ENCODE measurements at places on chromosomes 2 and 18. TPM values are rescaled to one million over a fixed set of nuclear protein-coding genes. Genes with fewer than 3 reads are reported as not detected.

The GCA gene
- total RNA-seq: 27.1 TPM

The PRKAG3 gene
- total RNA-seq: not detected

The PUM2 gene
- total RNA-seq: 74.1 TPM

The MOGAT1 gene
- not detected for total RNA-seq

GRCh38 chr2:241970716-241971115, 101.2 kb downstream of the RTP5 start:
- no peak for DNase-seq

DNA sequence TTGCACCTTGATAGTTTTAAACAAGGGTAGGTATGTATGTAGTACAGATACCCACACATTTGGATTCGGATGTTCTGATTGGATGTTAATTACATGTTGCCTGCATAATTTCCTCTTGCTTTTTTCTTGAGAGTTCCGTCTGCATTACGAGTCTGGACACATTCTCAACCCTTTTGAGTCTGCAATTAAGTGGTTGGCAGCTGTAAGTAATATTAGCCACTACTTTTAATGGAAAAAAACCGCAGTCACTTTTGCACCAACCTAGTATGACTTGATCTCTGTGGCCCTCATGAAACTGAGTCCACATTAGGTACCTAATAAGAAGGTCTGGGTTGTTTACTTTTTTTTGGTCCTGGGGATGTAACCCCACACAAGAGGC, 217.3 kb downstream of the VAPA start:
- no peak for DNase-seq

DNA sequence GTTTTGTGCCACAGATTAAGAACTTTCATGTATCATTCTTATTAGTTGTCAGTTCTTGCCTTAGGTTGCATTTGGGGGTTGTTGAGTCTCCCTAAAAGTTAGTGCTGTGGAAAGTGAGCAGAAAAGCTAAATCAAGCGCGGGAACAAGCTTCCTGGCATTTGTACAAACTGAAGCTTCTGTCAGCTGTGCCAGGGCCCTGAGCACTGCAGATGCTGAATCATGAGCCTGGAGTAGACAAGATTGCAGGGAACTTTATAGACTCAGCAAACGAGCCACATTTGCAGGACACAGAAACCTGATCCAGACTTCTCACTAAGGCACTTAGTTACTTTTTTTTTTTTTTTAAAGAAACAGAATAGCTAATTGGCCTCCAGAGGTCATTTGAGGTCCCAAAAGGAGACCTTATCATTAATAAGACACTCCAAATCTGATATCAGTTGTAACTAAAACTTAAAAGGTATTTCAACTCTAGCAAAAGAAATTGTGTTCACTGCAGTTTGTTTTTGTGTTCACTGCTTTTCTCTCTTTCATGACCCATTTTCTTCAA, 88.7 kb downstream of the ADAM23 start:
- DNase-seq: no peak

DNA sequence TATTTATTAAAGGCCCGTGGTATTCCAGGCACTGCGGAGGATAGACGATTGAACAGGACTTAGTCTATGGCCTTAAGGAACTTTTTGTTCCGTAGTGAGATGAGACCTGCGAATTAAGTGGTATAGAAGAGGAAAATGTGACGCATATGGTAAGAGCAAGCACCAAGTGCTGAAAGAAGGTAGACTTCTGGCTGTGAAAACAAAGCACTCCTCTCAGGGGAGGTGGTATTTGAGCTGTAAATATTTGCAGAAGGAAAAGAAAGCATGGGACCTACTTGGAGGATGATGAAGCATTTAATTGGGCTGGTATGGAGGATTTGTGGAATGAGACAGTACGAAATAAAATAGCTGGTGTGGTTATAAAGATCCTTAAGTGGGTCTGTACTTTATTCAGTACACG, 62.5 kb downstream of the GPR39 start:
- no peak for DNase-seq

GRCh38 chr2:151777935-151778334, 43.7 kb upstream of the NEB start:
- DNase-seq: no peak

- no peak for DNase-seq
These were observed 94.2 kb upstream of the SLC39A10 start for GRCh38 chr2:195562570-195563566.

- no peak for DNase-seq
These were observed 1311.1 kb upstream of the NRXN1 start for GRCh38 chr2:52343010-52343409.

DNA sequence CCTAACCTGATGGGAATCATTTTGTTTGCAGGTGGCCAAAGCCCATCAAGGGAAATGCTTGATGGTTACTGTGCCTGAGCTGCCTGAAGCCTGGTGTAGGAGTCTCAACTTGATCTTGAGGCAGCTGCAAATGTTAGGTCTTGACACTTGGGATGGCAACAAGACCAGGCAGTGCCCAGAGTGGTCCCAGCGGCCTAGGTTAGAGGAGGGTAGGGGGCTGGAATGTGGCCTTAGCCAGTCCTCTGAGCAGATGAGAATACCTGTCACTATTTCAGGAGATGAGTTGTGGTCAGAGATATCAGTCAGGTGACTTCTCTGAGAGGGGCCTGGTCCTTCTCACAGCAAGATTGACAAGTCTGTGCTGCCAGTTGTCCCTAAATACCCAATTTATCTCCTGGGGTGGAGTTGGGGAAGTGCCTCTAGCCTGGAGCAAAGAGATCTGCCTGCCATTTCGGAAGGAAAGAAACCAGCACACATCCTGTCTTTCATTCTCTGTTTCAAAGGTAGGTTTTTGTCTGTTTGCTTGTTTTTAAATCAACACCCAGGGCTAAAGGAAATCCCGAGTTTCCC, 13.4 kb downstream of the SPTBN1 start:
- DNase-seq: no peak

DNA sequence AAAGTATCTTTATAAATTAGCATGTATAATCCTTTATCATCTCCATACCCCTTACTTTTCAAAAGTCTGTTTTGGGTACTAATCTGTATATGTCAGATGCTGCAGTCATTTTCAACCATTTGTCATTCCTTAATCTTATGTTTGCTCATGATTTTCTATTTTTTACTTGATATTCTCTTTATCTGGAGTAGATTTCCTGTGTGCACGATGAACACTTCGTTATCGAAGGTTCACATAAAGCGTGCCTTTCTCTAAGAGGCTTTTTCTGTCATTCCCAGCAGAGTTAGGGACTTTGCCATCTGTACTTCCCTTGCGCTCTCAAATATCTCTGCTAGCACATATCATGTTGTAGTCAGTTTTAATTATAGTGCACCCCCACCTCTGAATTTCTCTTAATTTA, 123.2 kb downstream of the BIRC6 start:
- DNase-seq: no peak

- DNase-seq: no peak
These were observed 3.3 kb downstream of the RNF125 start for GRCh38 chr18:32021756-32022564.

- DNase-seq: no peak
These were observed 251.7 kb upstream of the PXDN start for GRCh38 chr2:1995987-1996386.

DNA sequence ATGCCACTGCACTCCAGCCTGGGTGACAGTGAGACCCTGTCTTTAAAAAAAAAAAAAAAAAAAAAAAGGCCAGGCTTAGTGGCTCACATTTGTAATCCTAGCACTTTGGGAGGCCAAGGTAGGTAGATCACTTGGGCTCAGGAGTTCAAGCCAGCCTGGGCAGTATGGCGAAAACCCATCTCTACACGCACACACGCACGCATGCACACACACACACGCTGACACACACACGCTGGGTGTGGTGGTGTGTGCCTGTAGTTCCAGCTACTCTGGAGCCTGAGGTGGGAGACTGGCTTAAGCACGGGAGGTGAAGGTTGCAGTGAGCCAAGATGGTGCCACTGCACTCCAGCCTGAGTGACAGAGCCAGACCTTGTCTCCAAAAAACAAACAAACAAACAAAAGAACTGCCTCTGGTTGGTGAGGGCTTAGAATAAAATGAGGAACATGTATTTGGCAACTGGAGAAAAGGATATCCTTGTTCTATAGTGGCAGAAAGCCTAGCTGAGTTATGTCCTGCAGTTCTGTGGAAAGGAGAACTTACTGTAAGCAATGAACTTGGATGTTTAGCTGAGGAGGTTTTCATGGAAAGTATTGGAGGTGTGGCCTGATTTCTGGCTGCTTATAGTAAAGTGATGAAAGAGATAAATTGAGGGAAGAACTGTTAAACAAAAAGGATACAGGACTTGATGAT, 34.0 kb downstream of the HAT1 start:
- DNase-seq: no peak

DNA sequence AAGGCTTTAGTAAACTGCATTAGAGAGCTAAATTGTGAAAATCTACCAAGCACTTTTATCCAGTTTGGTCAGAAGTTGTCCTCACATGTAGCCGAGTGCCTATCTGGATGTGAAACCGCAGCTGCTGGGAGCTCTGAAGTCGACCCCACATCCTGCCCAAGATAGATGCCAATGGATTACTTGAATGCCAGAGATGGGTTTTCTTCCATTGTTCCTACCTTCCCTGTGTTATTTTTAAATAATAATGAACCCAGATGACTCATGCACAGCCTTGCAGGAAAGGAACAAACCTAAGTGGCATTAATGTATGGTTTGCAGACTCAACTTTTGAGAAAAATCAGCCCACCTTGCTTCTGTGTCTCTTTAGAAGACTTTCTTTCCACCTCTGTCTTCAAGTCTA, 408.5 kb downstream of the FBXO15 start:
- no peak for DNase-seq

GRCh38 chr2:185782223-185782769, 43.7 kb downstream of the FSIP2 start:
- DNase-seq: no peak

DNA sequence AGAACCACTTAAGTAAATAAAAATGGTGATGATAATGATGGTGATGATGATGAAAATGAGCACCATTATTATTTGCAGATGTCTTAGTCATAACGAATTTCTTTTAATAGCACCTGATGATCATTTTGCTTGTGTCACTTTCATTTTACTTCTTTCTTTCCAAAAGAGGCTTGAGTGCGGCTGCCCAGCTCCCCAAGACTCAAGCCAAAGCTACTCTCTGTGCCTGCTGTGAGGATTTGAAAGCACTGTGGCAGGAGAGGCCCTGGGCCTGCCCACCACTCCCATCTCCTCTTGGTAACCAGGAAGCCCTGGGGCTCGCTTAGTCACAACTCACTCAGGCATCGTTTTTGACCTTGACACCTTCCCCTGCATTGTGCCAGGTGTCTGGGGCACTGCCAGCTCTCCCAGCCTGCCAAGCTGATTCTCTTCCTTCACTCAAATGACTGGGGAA, 41.2 kb downstream of the RPL37A start:
- DNase-seq: no peak

- no peak for DNase-seq
These were observed 1142.1 kb downstream of the DPP10 start for GRCh38 chr2:115584507-115584906.

DNA sequence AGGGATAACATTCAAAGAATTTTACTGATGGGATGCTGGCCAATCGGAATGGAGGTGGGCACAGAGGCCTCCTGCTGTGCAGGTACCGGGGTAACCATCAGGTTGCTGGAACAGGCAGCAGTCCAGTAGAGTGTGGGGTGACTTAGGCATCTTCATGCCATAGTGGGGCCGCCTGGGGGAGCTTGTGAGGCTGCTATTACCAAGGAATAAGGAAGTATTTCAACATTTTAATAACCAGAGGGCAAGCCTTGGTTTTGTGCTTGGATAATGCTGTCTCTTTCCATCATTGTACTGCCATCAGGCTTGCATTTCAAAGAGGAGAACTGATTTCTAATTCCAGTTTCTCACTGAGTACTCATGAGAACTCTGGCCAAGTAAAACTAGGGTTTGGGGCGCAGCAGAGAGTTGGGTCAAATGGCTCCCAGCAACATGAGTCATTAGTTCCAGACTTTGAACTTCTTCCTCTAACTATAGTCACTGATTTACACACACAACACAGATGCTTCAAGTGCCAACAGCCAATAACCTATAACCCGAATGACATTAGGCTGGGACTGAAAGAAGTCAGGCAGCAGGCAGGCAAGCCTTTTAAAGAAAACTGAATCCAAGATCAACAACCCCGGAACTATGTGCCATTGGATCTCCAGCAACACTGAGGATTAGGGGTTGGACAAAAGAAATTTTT, 56.1 kb upstream of the FHL2 start:
- peak; percentile 28 for DNase-seq

GRCh38 chr2:142220901-142221300, 90.1 kb upstream of the LRP1B start:
- no peak for DNase-seq
